Stimulated activated CD4-positive, alpha-beta T cell treated with anti-CD3 and anti-CD28 coated beads, Interleukin-2, amount 100 ng/mL, for 24 hours (primary cell): ENCODE measurements at places on chromosomes 13 and 19.

GRCh38 chr19:741506-742131 lies 9.3 kb upstream of the MISP start:
- DNase-seq: no peak

DNA sequence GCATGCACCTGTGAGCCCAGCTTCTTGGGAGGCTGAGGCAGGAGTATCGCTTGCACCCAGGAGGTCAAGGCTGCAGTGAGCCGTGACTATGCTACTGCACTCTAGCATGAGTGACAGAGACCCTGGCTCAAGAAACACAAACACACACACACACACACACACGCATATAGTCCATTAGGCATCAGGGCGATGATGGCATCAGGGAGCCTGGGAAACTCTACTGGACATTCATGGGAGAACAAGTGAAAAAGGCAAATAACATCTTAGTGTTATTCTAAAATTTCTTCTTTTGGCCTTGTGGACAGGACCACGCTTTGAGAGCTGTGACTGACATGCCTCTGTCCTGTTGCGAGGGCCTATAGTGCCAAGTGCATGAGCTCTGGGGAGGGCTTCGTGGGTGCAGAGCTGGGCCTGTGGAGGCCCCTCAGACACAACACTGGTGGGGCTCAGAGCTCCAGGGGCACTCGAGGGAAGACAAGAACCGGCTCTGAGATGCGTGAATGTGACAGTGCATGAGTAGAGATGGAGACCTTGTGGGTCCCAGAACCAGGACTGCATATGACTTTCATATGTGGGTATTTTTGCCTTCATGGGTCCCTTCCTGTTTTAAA lies 8.0 kb upstream of the USF2 start:
- DNase-seq: no peak

- DNase-seq: peak; percentile 38
Measured at GRCh38 chr13:98570929-98571372, 6.0 kb downstream of the STK24 start.

DNA sequence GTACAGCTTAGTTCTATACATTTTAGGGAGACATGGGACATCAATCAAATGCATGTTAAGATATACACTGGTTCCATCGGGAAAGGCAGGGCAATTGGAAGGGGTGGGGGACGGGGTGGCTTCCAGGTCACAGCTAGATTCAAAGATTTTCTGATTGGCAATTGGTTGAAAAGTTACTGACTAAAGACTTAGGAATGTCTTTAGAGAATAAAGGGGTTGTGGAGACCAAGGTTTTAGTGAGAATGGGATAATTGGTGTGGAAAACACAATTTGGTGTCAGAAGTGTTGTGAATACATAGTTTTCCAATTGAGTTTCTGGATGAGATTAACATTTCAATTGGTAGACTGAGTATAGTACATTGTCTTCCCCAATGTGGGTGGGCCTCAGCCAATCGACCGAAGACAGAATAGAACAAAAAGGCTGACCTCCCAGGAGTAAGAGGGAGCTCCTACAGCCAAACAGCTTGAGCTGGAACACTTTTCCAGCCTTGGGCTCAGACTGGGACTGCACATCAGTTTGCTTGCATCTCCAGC lies 988 bp upstream of the CCDC169 start:
- no peak for DNase-seq

GRCh38 chr19:15644066-15644741 lies 3.5 kb downstream of the CYP4F3 start:
- peak; percentile 11 for DNase-seq

GRCh38 chr19:29645491-29645867 lies 19.8 kb upstream of the PLEKHF1 start:
- DNase-seq: no peak

- no peak for DNase-seq
Measured at GRCh38 chr13:98557937-98558792, 18.7 kb downstream of the STK24 start.

- DNase-seq: no peak
Measured at GRCh38 chr13:91142572-91142971, 204.9 kb upstream of the MIR17HG start.

DNA sequence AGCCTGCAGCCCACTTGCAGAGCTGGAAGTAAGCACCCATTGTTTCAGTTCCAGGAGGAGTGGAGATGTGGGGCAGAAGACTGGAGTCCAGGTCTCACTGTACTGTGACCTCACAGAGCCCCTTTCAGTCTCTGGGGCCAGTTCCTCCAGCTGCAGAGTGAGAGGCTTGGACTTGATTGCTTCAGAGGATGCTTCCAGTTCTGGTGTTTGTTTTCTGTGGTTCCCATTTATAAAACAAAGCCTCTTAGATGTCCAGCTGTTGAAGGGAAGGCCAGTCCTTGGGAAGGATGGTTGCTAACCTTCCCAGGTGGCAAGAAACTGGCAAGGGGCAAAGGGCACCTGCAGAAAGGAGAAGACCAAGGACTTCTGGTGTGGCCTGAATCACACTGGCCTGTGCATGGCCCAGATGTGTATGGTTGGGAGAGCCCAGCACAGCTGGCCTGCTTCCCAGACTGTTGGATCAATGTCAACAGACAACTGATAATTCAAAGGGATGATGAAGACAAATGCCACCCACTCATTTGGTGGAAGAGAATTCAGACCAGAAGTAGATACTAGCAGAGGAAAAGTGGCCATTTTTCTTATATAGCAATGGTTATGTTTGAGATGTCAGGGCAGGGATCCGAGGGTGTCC lies 218.5 kb downstream of the ZNF536 start:
- DNase-seq: no peak

GRCh38 chr13:53405616-53406015 lies 377.0 kb downstream of the OLFM4 start:
- no peak for DNase-seq

DNA sequence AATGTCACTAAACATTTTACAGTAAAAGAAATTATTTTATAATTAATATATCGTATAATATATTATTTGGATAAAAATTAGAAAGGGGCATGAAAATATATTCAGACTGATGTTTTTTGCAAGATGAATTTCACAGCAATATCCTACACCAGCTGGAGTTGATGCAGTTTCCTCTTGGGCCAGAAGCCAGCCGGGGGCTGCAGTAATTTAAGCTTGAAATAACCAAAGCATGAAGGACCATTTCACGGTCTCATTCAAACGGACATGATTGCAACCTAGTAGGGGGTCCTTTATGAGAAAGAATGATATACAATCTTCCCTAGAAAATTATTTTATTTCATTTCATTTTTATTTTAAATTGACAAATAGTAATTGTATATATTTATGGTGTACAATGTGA lies 797.2 kb upstream of the PCDH9 start:
- no peak for DNase-seq

DNA sequence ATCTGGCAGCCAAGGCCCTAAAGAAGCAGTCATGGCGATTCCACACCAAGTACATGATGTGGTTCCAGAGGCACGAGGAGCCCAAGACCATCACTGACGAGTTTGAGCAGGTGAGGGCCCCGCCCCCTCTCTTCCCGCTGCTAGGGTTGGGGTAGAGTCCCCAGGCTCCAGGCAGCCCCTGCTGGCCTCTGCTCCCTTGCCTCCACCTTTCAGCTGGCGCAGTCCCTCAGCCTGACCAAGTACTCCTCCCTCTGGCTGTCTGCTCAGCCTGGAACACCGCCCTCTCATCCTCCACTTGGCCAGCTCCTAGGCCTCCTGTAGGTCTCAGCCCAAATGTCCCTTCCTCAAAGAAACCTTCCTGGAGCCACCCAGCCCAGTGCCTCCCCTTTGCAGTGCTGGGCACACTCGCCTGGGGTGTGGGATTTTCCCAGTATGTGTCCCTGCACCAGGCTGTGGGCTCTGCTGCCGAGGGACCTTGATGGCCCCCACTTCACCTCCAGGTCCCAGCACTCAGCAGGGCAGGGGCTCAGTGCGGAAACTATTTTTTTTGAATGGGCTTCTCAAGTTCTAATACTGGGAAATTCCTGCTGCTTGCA lies 5.7 kb downstream of the LENG1 start:
- DNase-seq: no peak

- no peak for DNase-seq
Measured at GRCh38 chr19:33706631-33707030, 84.9 kb downstream of the CHST8 start.

DNA sequence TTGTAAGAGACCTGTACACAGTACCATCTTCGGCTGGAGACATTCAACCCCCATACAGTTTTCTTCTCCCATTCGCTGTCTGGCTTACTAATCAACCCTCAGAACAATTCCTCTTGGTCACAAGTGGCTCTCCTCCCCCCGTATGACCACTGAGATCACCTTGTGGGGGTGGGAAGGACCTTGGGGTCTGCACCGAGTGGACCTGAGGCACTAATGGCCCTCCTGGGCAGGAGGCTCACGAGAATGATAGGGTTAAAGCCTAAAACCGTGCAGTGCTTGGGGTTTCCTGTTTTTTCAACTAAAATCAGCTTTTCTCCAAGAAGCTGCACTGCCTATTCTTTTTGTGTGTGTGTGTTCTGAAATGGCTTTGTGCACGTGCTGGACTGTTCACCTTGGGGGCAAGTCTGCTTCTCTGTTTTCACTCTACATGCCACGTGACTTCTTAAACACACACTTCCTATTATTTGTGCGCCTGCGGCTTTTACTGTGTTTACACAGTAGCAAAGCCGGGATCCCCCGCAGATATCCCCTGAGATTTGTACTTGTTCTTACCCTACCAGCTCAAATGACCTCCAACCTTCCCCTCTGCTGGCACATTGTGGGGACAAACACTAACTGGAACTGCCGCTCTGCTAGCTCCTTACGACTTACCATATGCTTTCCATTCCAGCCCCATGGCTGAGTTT lies 12.3 kb downstream of the RBM26 start:
- peak; percentile 24 for DNase-seq

- no peak for DNase-seq
Measured at GRCh38 chr13:28488376-28489005, 6.4 kb downstream of the FLT1 start.

DNA sequence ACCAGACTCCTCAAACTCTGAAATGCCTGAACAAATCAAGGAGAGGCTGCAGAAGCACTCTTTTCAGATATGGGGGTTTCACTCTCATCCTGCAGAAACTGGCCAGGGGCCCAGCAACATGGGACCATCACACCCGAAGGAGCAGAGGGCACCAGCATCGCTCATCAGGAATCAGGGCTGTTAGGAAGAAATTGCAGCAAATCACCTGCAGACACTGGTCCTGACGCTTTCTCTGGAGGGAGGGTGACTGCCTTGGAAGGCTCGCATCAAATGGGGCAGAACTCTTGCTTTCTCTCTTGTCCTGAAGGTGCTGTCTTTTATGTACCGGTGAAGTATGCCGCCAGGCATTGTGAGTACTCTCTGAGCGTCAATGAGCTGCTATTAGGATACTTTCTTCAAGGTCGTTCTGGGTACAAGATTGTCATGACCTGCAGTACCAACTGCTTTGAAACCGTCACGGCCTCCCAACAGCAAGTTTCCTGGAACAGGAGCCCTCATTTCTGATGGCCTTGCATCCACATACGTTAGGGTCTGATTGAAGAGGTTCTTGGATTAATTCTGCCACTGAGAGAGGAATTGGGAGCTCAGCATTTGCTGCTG lies 155.7 kb upstream of the SOX1 start:
- no peak for DNase-seq

- peak; percentile 50 for DNase-seq
Measured at GRCh38 chr19:45402298-45403061, 2.4 kb downstream of the PPP1R13L start.

- no peak for DNase-seq
Measured at GRCh38 chr13:69580255-69580654, 527.4 kb upstream of the ATXN8OS start.

DNA sequence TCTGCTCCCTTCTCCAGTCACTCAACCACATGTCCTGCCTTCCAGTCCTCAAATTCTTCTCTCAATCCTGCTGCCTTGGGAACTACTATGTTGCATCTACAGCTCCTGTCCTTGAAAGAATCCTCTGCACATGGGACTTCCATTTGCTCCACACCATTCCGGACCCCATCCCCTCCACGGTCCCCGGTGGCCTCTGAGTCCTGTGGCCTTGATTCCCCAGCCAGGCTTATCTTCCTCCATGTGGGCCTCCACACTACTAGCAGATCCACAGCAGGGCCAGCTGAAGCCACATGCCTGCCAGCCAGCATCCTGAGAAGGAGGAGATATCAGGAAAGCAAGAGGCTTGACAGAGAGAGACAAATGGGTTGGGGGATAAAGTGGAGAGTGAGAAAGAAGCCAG lies 1323.8 kb downstream of the UQCRFS1 start:
- no peak for DNase-seq

DNA sequence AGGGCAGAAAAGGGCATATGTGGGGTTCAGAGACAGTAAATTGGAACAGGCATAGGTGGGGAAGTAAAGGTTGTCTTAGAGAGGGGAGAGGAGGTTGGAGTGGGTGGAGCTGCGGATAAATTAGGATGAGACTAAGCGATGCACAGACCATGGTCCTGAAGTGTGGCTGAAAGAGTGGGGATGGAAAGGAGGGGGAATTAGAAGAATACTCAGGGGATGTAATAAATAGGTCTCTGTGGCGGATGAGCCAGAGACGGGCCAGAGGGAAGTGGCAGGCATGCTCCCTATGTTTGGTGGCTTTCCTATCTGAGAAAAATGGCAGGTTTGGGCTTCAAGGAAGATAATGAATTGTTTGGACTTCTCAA lies 123.4 kb downstream of the OLFM4 start:
- DNase-seq: no peak

- no peak for DNase-seq
Measured at GRCh38 chr19:33781996-33782395, 14.7 kb upstream of the KCTD15 start.

DNA sequence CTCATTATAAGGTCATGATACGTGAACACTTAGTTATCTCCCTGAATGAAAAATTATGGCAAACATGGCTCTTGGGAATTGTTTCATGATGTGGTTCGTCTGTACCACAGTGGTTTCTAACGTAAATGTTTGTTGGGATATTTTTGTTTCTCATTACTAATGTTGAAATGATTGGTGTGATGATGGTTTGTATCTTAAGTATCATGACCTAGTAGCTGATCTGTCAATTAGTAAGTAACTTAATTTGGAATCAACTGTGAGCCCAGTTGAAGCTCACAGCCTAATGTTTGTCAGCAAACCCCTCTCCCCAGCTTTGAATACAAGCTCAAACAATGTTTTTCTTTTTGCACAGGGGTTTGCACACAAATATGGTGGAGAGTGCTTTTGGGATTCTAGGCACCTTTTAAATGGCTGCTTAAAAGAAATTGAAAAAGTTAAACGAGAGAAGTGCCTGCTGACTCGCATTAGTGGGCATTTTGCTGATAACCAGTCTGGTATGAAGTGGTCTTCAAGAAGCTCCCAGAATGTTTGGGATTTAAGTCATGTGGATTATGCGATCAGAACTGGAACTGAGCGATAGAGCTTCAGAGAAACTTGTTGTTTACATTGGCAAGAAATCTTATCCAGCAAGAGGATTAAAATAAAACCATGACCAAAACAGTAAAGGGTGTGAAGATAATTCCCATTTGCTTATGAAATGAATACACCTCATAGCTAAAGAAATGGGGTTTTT lies 68.2 kb downstream of the LMO7 start:
- no peak for DNase-seq
